ENCODE measurements at places on chromosomes 1 and 21. TPM values are rescaled to one million over a fixed set of nuclear protein-coding genes. Genes with fewer than 3 reads are reported as not detected.
A peak's percentile ranks its signal among the peaks of the same experiment; 100 is the strongest.

GRCh38 chr1:8314346-8315280 lies 3.3 kb upstream of the SLC45A1 start:
- peak; percentile 60 for DNase-seq

DNA sequence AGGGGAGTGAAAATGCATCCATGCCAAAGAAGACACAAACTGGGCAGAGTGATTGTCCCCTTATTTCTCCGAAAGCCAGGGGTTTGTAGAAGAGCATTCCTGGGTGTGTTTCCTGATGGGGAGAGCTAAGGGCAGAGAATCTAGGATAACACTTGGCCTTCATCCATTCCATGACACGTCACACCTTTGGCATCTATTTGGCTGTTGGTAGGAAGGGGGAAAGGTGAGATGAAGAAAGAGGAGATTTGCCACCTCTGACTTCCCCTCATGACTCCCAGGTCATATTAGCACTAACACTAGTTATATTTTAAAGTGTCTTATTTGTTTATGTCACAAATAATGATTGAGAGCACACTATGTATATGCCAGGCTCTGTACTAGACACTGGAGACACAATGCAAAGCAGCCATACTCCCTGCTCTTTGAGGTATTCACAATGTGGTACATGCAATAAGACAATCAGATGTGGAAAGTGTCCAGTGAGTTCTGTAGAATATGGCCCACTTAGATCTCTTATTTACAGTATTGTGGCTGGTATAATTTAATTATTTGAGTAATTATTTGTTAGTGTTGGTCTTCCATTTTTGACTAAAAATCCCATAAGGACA lies 54.5 kb upstream of the GADD45A start:
- DNase-seq, result no peak

GRCh38 chr1:211616231-211616964 lies 37.4 kb upstream of the SLC30A1 start:
- no peak for DNase-seq

LIPI gene
- not detected for total RNA-seq

- DNase-seq, result no peak
Observed at GRCh38 chr1:44945967-44946366, 40.4 kb downstream of the EIF2B3 start.

DNA sequence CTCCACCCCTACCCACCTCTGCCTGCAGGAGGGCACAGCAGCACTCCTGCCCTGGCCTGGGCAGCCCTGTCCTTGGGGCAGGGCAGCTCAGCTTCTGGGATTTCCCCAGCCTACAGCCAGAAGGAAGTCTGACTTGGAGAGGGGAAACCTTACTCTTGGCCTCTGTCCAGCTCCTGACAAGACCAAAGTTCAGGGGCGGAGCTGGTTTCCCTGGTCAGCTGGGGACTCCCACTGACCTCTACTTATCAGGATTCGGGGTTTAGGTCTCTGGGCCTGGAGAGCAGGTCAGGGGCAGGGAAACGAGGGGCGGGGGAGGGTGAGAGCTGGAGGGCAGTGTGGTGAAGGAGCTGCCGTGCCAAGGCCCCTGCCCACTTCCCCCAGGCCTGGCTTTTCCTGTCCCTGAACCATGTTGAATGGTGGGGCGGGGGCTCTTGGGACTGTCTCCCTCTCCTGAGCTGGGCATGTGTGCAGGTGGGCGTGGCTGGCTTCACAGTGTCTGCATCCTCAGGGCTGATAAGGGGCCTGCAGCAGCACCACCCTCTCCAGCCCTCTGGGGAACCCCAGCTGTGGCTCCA lies 16.8 kb upstream of the ETV3 start:
- no peak for DNase-seq

- no peak for DNase-seq
Observed at GRCh38 chr1:34779526-34779925, 1.5 kb upstream of the GJB3 start.

DNA sequence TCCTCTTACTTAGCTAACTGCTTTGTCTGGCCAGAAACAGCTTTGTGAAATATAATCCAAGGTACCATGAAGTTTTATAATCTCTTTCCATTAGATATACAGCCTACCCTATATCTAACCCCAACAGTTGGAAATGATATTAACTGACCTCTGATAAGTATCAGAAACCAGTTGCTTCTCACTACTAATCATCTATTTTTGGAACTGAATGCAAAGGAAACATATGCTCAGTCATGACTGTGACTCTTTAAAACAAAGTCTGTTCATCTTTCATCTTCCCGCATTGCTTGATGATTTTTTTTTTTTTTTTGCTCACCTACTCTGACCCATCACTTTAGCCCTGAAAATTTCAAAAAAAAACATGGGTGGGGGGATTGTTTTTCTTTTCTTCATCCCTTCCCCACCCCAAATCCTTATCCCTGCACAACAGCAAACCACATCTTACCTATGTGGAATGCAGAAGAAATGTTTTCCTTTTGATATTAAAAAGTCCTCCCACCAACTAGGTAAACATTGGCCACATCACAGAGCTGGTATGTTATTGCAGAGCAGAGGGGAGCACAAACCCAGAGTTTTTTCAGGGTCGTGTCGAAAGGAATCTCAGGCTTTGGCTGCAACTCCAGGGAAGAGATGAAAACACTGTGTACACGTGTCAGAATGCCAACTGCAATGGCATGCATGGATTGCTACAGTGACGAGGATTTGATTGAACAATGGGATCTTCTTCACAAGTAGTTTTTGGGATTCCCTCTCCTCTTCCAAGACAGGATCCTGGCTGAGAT lies 137.3 kb downstream of the SLC30A10 start:
- no peak for DNase-seq

- DNase-seq, result no peak
Observed at GRCh38 chr1:2625311-2625710, 7.5 kb downstream of the MMEL1 start.

DNA sequence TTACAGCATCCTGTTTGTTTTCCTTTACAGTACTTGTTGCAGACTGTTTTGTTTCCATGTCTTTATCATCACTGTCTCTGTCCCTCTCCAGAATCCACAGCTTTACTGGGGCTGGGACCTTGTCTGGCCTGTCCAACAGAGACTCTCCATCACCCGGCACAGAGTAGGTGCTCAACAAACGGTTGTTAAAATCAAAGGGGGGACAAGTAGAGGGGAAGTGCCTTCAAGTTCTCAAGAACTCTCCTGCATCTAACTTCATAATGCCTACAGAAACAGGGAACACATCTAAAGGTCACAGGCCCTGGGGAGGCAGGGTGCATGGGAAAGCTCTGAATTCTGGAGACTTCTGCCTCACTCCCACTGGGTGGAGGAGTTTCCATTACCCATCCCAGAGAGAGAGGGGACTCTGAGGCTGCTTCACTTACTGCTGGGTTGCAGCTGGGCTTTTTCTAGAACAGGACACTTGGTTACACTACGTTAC lies 2.3 kb upstream of the ECE1 start:
- no peak for DNase-seq

GRCh38 chr1:9350013-9350908 lies 57.6 kb downstream of the SPSB1 start:
- DNase-seq, result no peak

NBPF9 gene
- total RNA-seq, result 18.6 TPM

GRCh38 chr1:207860531-207860930 lies 50.4 kb downstream of the CD34 start:
- no peak for DNase-seq

CDA gene
- not detected for total RNA-seq

DNA sequence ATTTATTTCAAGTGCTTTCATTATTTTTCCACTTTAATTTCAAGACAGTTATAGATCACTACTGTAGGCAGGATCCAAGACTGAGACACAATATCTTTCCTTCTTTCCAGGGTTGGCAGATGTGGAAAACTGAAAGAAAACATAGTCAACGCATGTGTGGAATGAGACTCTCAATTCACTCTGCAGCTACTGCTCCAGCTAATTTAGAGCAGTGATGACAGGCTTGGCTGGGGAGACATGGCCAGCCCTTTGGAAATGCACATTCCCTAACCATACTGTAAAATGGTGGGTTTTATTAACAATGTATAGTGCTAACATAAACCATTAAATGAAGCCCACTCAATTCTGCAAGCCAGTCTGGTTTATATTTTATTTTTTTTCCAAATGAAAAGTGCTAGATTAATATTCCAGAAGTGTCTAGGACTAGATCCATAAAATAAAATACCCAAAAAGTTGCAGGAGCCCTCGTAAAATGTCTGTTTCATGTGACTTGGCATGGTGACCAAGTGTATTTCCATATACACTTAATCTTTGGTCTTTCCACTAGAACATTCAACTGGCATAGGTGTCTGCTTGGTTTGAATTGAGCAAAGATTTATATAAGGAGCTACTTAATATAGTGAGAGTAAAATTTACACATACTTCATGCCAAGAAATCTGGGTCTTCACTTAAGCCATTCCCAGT lies 32.9 kb downstream of the COL11A1 start:
- no peak for DNase-seq

DNA sequence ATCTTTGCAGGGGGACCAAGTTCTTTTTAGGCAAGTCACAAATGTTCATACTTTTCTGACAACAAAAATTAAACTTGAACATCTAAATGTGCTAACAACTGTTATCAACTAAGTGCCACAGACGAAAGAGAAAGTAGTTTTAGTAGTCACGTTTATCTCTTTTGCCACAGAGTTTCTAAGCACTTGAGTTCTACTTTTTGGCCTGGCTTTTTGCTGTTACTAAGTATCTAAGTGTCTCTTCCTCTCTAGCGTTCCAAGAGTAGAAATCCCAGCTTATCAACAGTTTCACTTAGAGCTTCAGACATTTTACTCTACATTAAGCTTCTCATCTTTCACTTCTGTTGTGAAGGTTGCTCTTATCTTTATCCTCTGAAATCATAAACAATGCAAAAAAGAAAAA lies 34.2 kb downstream of the GATAD2B start:
- no peak for DNase-seq

SYT2 gene
- not detected for total RNA-seq

FCER1G gene
- total RNA-seq, result 1.1 TPM

OR6N1 gene
- not detected for total RNA-seq

RLF gene
- total RNA-seq, result 21.4 TPM

GRCh38 chr21:42213082-42213774 lies 5.7 kb upstream of the ABCG1 start:
- no peak for DNase-seq

- no peak for DNase-seq
Observed at GRCh38 chr1:37657620-37658412, 23.1 kb upstream of the RSPO1 start.

- DNase-seq, result no peak
Observed at GRCh38 chr1:240385551-240385950, 226.4 kb downstream of the GREM2 start.

DNA sequence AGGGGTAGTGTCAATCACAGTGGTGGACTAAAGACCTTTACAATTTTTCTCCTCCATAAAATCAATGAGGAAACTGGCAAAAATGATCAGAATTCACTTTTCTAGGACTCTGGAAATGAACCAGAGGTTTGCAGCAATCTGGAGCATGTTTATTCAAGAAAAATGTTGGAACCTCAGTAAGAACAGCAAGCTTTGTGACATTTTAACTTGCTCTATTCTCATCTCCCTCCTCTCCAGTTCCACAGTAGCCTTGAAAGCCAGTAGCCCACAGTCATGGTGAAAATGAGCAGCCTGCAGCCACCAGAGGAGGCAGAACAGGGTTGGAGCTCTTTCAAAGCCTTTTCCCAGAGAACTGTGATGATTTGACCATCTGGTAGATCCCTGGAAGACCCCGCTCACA lies 9.1 kb downstream of the TTC4 start:
- no peak for DNase-seq

- no peak for DNase-seq
Observed at GRCh38 chr1:19347533-19348172, 35.5 kb downstream of the SLC66A1 start.

COL16A1 gene
- total RNA-seq, result not detected

KCNC4 gene
- total RNA-seq, result 9.6 TPM

GRCh38 chr21:33015096-33015495 lies 10.6 kb upstream of the OLIG2 start:
- peak; percentile 14 for DNase-seq

DNA sequence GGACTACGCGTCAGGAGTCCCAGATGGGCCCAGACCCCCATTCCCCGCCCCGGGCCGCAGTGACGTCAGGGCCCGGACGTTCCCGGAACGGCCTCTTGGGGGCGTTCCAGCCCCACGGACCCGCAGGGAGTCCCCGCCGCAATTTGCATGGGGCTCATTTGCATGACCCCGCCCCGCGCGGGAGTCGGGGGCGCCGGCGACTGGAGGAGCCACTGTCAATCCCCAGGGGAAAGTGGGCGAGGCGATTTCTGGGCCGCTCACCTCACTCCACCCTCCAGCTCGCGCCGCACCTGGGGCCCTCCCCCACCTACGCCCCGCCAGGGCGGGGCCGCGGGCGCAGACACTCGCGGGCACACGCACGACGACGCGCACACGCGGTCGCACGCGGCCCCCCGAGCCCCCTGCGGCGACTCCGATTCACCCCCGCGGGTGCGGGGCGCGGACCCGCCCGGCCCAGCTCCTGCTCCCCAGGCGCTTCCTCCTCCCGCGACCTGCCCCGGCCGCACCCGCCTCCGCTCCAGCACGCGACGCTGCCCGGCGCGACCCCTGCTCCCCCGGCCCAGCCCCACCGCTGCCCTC lies 13.2 kb downstream of the AGRN start:
- DNase-seq, result peak; percentile 94

- no peak for DNase-seq
Observed at GRCh38 chr1:174123843-174124242, 35.5 kb upstream of the RABGAP1L start.

GRCh38 chr1:245484176-245484575 lies 329.4 kb downstream of the KIF26B start:
- no peak for DNase-seq

CCDC27 gene
- not detected for total RNA-seq

DNA sequence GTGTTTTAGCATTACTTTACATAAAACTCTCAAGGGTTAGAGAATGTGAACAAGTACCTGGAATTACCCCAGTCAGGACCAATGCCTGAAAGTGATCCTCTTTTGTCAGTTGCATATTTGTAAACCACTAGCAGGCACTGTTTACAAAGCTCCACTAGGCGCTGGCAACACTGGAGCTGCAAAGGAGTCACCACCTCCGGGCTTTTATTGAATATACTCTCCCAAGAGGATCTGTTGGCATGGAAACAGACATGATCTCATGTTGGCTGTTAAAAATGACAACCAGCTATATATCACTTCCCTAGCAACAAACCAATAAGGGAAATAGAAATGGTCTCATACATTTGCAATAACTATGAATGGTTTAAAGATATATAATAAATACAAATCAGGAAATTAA lies 116.0 kb downstream of the TTLL7 start:
- DNase-seq, result no peak

DNA sequence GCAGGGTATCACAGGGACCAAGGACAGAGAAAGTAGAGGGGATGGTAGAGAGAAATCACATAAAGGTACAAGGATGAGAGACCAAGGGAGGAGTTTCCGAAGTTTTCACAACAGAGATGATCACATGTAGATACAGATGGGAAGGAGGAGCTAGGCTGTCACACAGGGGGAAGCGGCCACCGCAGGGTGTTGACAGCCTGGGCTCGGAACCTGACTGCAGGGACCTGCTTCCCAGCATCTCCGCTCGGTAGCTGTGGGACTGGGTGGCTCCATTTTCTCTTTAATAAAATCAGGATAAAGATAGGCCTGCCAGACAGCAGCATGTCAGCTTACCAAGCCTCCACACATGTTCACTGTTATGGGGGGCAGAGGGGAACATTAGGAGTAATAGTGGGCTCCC lies 32.3 kb downstream of the CDCA8 start:
- DNase-seq, result no peak

All from activated CD8-positive, alpha-beta memory T cell treated with anti-CD3 and anti-CD28 coated beads, Interleukin-2, amount 10 ng/mL, durations not matched to agents 7 days and 5 days (primary cell).